Inflammatory macrophage treated with lipopolysaccharide for 1 hour (primary cell): ENCODE measurements at places on chromosomes 7 and 10.
A peak's percentile ranks its signal among the peaks of the same experiment; 100 is the strongest.

DNA sequence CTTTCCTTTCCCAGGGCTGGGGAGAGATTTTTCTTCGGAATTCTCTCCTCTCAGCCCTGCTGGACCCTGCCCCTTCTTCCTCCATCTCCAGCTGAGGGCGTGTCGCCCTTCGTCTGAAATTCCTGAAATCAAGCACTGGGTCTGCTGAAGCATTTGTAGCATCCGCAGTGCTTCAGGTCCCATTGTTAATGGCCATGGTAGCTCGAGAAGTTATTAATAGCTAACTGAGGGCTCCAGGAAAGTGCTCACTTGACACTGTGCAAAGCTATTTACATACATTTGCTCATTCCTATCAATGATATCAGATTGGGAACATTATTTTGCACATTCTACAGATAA is 515 bp downstream of the FAM149B1 start:
- peak; percentile 20 for DNase-seq

- no peak for DNase-seq
These were observed 997.9 kb upstream of the POT1 start for GRCh38 chr7:125927556-125927955.

DNA sequence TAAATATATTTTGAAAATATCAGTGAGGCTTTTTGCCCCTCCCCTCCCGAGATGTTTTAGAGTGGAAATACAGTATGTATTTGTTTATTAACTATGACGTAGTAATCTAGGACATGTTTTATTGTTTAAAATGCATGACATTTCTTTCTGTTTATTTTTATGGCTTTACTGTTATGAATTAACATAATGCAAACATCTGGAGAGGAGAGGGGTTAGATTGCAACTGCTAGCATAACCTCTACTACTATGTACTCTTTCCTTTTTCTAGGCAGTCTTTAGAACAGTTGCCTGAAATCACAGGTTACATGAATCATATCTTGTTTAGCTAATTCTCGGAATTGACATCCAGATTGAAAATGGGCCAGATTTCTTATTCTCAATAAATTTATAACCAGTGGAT is 7.4 kb downstream of the BTAF1 start:
- DNase-seq = no peak

DNA sequence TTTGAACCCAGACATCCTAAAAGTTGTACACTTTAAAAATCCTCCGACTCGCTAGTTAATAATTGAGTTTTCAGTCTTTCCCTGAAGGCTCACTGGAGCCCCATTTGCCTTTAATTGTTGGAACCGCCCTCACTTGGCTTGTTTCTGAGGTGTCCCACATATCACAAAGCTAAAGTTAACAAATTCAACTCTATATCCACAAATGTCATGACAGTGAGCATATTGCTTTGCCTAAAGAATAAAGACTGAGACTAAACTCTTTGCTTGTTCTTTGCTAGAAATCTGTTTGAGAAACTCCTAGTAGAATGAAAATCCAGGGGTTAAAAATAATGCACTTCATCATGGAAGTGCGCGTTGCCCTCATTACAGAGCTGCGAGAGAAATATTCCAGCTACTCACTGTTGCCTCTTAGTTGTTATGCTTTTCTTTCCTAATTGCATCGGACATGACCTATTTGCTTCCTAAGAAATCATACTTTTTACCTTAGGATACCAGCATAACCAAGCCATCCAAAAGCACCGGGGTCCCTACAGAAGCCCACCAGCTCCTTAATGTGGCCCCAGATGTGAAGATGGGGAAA is 752 bp downstream of the THSD7A start:
- DNase-seq = no peak

- DNase-seq = no peak
These were observed 38.5 kb downstream of the KLHDC10 start for GRCh38 chr7:130108809-130109208.

DNA sequence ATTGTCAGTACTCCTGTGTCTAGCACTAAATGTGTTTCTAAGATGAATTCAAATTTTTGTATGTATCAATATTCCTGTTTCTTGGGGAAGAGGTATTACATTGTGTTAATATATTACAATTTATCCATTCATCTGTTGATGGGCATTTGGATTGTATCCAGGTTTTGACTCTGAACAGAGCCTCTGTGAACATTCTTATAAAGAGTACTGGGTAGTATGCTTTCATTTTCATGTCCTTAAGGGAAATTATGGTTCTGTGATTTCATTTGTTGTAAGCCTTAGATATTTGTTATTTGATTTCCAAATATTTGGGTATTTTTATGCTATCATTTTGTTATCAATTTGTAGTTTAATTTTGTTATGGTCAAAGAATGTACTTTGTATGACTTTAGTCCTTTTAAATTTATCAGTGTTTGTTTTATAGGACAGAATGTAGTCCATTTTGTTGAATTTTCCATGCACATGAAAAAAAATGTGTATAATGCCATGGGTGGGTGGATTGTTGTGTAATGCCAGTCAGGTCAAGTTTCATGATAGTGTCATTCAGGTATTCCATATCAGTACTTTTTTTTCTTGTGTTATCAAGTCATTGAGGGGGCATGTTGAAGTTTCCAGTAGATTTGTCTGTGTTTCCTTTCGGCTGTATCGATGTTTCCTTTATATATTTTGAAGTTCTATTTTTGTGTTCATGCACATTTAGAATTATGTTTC is 38.4 kb downstream of the STAM start:
- no peak for DNase-seq

- DNase-seq = no peak
These were observed 11.6 kb upstream of the ERCC6 start for GRCh38 chr10:49550563-49550962.

- DNase-seq = no peak
These were observed 63.7 kb upstream of the LRRC17 start for GRCh38 chr7:102849079-102849478.

DNA sequence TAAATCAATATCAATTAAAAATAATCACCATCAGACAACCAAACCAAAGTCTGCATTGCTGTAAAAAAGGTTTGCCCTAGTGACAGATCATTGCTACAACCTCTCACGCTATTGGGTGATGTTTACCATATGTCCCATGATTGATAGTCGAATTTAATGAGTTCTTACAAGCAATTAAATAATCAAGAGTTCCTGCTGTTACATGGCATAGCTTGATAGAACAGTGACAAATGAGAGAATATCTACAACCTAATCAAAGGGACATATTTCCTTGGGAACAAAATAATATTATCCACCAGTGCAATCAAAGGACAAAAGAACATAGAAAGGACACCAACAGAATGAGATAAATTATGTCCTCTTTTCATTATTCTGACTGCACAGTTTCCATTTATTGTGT is 387.4 kb downstream of the ETV1 start:
- DNase-seq = no peak

GRCh38 chr10:119776536-119776935 is 50.7 kb downstream of the INPP5F start:
- DNase-seq = no peak

DNA sequence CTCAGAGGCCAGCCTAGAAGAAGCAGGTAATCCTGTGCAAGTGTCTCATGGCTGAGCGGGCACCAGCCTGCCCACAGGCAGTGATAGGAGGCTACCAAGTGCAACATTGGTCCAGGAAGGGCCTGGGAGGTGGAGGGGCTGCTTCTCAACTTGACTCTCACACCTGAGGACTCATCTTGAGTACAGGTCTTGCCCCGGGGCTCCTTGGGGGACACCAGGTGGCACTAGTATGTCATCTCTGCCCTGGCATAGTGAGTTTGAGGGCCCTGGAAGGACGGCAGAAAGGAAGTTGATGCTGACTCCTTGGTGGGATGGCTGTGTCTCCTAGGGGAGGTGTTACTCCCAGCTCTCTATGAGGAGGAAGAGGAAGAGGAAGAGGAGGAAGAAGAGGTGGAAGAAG is 2.3 kb downstream of the CCDC136 start:
- no peak for DNase-seq

DNA sequence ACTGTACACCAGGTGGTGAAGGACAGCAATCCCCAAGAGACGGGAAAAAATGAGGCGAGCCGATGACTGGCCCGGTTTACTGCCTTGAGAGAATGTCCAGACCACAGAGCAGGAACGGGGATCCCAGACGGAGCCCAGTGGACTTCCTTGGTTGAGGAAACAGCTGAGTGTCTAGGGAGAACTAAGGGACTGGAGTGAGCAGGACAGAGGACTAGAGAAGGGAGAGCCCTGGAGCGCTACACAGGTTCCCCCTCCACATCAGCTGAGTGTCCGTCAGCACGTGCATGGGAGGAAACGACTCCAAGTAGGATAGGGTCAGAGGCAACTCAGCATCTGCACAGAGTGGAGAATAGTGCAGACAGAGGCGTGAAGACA is 7.1 kb upstream of the WDR86 start:
- peak; percentile 30 for DNase-seq

DNA sequence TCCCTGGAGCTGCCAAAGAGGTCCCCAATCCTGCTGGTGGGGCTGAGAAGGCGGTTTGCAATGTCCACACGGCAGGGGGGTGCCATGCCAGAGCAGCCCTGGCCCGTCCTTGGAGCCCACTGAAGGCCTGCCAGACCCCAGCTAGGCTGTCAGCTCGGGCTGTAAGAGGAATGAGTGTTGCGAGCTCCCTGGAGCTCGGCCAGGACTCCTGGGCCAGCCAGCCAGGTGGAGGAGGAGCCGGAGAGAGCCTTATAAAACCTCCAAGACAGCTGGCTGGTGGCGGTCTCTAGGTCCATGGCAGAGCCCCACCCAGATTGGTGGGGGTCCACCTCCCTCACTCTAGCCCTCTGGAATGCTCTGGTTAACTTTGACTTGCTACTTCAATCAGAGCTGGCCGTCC is 55.1 kb upstream of the CALN1 start:
- DNase-seq = no peak

GRCh38 chr10:49110684-49111319 is 4.5 kb downstream of the VSTM4 start:
- DNase-seq = no peak

- DNase-seq = peak; percentile 40
These were observed 216.9 kb downstream of the POLR1F start for GRCh38 chr7:19491821-19492452.

GRCh38 chr10:73876157-73876556 is 1.8 kb upstream of the CAMK2G start:
- DNase-seq = no peak

- DNase-seq = no peak
These were observed 1.3 kb upstream of the SCD start for GRCh38 chr10:100345570-100346330.

DNA sequence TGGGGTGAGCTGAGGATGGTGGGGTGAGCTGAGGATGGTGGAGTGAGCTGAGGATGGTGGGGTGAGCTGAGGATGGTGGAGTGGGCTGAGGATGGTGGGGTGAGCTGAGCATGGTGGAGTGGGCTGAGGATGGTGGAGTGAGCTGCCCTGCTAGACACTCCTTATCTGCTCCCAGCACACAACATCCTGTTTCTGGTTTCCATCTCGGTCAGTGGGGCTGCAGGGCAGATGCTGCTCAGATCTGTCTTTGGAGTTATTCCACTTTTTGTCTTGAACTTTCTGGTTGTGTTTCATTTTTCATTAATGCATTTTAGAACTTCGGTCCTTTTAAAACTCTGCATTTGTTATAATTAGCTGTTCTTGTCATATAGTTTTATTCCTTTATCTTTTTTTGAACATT is 67.9 kb upstream of the ANTXRL start:
- DNase-seq = no peak

DNA sequence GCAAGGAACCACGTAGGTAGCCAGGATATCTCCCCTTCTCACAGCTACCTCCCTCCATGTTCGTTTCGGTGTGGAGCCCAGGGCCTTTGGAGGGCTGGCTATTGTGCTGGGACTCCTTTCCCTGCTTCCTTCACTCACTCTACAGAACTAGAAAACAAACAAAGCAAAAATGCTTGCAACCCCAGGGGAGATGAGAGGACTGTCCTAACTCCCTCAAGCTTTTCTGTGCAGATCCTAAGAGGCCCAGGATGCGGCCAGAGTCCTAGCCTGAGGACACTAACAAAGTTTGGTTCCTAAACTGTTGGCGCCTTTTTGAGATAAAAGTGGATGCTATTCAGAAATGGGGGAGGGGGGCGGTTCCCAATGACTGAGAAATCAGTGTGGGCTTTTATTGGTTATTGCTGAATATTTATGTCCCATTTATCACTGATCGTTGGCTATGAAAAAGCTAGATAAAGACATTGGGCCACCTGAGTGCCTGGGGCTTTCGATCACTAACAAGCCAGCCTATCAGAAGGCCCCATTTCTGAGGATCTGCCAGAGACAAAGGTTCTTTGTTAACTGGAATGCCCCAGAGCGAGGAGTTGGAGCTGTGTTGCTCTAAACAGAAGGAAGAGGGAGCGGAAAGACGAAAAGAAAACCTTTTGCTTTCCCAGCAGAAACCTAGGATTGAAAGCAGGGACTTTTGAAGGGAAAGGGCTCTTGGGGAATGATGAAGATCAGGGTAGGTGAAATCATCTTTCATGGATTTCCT is 95.2 kb upstream of the EGR2 start:
- no peak for DNase-seq

GRCh38 chr10:59808896-59809643 is 55.8 kb upstream of the MRLN start:
- DNase-seq = peak; percentile 57

DNA sequence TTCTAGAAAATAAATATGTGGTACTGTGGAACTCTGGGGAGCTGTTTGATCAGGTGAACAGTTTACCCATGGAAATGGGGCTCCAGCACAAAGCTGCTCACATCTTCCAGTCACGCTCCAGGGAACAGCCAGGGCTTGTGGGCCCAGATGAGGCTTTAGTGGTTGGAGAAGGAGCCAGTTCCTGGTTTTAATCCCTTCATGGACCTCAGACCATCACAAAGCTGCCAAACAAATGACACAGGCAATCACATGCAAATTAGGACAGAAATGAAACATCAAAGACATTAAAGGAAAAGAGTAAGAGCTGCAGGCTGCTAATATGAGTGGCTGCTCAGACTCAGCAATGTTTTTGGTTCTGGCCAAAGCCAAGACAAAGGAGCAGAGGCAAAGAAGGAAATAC is 2.2 kb upstream of the ATP6V0E2 start:
- no peak for DNase-seq

DNA sequence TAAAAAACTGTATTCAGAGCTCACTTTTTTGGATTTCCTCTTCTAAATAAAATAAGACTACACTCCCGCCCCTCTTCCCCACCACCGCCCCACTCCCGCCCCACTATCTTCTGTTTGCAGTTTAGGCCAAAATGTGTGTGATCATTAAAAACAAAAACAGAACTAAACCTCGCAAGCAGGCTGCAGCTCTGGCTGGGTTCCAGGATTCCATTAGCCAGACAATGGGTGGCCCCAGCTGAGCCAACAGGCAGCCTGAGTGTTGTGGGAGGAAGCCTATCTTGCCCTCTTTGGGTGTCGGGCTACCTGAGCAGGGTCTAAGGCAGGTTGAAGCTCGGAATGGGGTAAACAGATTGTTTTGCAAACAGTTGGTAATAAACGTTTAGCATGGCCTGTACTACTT is 41.7 kb downstream of the ARL4A start:
- DNase-seq = peak; percentile 36

- no peak for DNase-seq
These were observed 1.8 kb downstream of the TUBAL3 start for GRCh38 chr10:5402798-5403197.

DNA sequence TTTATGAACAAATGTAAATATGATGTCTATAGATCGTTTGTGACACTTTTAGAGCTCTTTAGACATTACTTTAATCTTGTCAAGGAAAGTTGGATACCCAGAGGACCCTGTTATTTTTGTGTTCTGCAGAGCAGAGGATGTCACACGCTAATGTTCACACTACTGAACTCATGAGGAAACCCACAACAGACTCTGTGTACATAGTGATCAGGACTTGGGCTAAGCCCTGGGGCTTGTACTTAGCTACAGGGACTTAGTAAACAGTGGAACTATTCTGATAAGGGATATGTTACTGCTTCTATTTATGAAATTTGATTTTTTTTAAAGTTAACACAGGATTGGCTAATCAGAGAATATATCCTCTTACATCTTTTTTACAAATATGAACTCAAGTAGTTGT is 36.1 kb upstream of the ZNF518A start:
- DNase-seq = no peak
